ENCODE measurements at places on chromosomes 7 and 10.
A peak's percentile ranks its signal among the peaks of the same experiment; 100 is the strongest.

- no peaks in the 10 kb centered on the region for H3K27me3 ChIP-seq
- no peak overlapping the region for H3K4me3 ChIP-seq
- H3K4me1 ChIP-seq, result no peaks in the 10 kb centered on the region
- H3K27ac ChIP-seq, result no peak overlapping the region
- H3K36me3 ChIP-seq, result no peaks in the 10 kb centered on the region
- no peak for DNase-seq
Measured at GRCh38 chr10:13847201-13847631, 260.5 kb downstream of the PRPF18 start.

DNA sequence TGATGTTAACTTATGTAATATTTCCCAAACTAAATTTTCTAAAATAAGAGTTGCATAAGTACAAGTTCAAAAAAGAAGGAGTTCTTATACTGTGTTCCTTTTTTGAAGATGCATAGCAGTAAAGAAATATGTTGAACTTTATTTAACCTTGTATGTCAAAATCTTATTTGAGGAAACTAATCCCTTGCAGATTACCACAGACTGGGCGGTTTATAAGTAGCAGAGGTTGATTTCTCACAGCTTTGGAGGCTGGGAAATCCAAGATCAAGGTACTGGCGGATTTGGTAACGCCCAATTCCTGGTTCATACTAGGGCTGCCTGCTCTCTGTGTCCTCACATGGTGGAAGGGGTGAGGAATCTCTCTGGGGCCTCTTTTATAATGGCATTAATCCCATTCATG lies 68.5 kb downstream of the GNAT3 start:
- H3K27me3 ChIP-seq, result no peaks in the 10 kb centered on the region
- no peak overlapping the region for H3K4me3 ChIP-seq
- no peak overlapping the region for H3K27ac ChIP-seq
- H3K4me1 ChIP-seq, result no peaks in the 10 kb centered on the region
- H3K36me3 ChIP-seq, result no peaks in the 10 kb centered on the region
- no peak for DNase-seq

- H3K27ac ChIP-seq, result no peak overlapping the region
- DNase-seq, result no peak
- no peaks in the 10 kb centered on the region for H3K27me3 ChIP-seq
Measured at GRCh38 chr10:47164126-47164799, 135.7 kb upstream of the GDF10 start.

DNA sequence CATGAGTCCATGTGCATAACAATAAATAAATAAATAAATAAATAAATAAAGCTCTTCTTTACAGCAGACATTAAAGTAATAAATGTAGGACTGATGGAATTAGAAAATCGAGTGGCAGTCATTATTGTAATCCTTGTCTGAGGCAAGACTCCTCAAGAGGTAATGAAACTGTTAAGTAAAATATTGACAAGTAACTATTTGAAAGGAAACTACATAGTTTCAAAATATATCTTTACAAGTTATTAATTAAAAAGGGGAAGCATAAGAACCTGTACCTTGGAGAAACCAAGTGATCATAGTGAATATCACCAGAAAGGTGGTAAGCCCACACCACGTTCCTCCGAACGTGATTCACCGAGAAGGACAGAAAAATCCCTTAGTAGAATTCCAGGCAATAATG lies 285.6 kb upstream of the SORCS1 start:
- no peak overlapping the region for H3K27ac ChIP-seq
- no peaks in the 10 kb centered on the region for H3K36me3 ChIP-seq
- no peaks in the 10 kb centered on the region for H3K27me3 ChIP-seq
- no peaks in the 10 kb centered on the region for H3K4me1 ChIP-seq
- H3K4me3 ChIP-seq, result no peak overlapping the region
- DNase-seq, result no peak

DNA sequence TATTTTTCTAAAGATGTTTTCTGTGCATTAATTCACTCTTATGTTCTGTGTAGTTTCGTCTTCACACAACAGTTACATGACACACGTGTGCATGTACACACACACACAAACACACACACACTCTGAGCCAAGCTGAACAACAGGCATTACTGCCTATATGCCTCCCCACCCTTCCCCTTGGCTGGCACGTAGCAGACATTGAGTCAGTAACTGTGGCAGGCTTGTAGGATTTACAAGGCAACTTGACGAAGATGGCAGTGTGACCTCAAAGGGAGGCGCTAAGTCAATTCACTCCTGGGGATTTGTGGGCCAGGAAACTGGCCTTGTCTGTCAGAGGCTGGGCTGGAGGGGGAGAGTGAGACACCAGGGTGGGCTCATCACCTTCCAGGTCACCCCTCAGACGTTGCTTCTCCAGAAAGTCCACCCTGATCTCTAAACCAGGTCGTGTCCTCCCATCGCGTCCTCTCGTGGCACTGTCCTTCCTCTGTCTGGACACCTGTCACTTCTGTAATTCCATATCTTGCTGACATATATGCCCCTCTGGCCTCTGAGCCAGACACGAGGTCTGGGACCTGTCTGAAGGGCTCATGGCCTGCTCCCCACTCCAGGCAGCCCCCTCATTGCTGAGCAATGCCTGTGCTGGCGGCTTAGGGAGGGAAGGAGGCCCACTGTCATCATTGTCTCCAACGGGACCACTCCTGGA lies 41.1 kb upstream of the INPP5A start:
- H3K4me1 ChIP-seq, result peaks cover 15% of the 10 kb centered on the region
- peak; percentile 15 for DNase-seq
- no peaks in the 10 kb centered on the region for H3K27me3 ChIP-seq
- H3K36me3 ChIP-seq, result no peaks in the 10 kb centered on the region

DNA sequence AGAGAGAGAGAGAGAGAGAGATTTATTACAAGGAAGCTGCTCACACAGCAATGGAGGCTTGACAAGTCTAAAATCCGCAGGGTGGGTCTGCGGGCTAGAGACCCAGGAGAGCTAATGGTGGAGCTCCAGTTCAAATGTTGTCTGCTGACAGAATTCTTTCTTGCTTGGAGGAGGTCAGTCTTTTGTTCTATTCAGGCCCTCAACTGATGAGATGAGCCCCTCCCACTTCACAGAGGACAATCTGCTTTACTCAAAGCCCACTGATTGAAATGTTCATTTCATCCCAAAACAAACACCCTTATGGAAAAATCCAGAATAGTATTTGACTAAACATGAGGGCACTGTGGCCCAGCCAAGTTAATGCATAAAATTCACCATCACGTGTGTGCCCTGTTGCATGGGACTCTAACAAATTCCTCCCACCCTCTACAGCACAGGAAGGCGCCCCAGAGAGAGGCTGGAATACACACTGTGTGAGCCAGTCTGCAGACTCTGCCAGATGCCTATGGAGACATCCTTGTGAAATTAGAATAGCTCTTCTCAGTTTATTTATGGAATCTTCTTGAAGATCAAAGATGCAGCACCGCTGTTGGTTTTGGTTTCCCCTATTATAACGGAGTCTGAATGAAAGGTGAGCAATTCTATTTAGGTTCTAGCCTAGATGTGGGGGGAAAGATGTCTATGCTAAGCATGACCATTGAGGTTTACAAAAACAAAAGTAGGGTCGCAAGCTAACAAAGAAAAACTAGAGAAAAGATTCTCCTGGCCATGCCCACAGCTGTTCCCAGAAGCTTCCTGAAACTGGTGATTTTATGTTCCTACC lies 123.0 kb upstream of the SFMBT2 start:
- H3K4me3 ChIP-seq, result no peak overlapping the region
- H3K4me1 ChIP-seq, result no peaks in the 10 kb centered on the region
- H3K27ac ChIP-seq, result no peak overlapping the region

DNA sequence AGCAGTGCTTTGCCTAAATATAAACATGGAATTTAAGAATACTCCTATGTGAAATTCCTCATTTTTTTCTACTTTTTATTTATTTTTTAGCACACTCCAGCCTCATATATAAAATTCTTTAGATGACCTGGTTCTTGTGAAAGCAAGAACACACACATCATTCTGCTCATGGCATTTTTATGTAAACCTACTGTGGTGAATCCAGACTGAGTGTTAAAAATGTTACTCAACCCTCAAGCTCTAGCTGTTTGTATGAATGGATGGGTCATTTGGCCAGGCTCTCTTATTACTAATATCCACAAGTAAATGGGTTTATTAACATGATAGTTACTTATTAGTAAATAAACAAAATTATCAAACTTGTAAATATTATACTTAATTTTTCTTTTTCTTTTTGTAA lies 551.7 kb upstream of the LRRN3 start:
- no peaks in the 10 kb centered on the region for H3K27me3 ChIP-seq
- no peak overlapping the region for H3K27ac ChIP-seq
- DNase-seq, result no peak
- H3K4me1 ChIP-seq, result no peaks in the 10 kb centered on the region

DNA sequence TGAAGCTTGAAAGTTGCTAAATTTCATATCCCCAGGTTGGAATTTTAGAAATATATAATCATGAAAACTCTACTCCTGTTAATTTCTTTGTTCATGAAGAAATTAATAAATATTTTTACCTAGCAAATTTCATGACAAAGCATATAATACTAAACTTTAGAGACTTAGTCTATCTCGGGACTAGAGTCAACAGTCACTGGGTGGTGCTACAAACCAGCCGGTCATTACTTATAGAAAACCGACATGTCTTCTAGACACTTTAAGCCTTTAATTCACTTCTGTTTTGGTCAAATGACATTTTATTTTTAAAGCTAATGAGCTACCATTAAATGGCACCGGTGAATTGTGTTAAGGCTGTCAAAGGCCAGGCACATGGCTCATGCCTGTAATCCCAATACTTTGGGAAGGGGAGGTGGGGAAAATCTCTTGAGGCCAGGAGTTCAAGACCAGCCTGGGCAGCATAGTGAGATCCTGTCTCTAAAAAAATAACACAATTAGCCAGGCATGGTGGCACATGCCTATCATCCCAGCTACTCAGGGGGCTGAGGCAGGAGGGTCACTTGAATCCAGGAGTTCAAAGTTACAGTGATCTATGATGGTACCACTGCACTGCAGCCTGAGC lies 270.1 kb downstream of the CACNA2D1 start:
- no peak for DNase-seq
- H3K4me1 ChIP-seq, result no peaks in the 10 kb centered on the region
- H3K36me3 ChIP-seq, result no peaks in the 10 kb centered on the region
- H3K4me3 ChIP-seq, result no peak overlapping the region
- no peaks in the 10 kb centered on the region for H3K27me3 ChIP-seq

GRCh38 chr7:100891568-100892247 lies 2.2 kb upstream of the UFSP1 start:
- H3K4me3 ChIP-seq, result no peak overlapping the region
- DNase-seq, result no peak

DNA sequence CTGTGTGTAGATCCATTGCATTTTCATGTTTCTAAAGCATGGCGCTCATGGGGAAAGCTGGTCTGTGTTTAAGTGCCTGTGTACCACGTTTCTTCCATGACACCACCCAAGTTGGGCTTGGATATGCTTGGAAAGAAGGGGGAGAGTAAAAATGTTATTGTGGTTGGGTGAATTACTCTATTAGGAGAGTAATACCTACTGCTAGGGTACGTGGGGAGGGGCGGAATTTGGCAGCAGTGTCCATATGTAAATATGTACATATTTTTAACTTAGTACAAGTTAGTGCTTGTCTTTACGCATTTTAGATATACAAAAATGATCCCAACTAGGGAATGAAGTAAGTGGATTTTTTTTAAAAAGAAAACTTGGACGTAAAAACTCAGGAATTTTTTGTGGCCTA lies 42.9 kb upstream of the SAMD8 start:
- H3K27ac ChIP-seq, result no peak overlapping the region
- no peak for DNase-seq
- H3K27me3 ChIP-seq, result no peaks in the 10 kb centered on the region
- H3K4me1 ChIP-seq, result peaks cover 5% of the 10 kb centered on the region
- no peak overlapping the region for H3K4me3 ChIP-seq
- no peaks in the 10 kb centered on the region for H3K36me3 ChIP-seq

GRCh38 chr10:4059471-4060138 lies 274.6 kb upstream of the KLF6 start:
- no peaks in the 10 kb centered on the region for H3K36me3 ChIP-seq
- no peaks in the 10 kb centered on the region for H3K27me3 ChIP-seq
- H3K4me3 ChIP-seq, result no peak overlapping the region
- DNase-seq, result no peak

- no peaks in the 10 kb centered on the region for H3K27me3 ChIP-seq
- no peaks in the 10 kb centered on the region for H3K36me3 ChIP-seq
- H3K4me3 ChIP-seq, result no peak overlapping the region
- DNase-seq, result no peak
Measured at GRCh38 chr7:69882269-69882668, 284.0 kb downstream of the AUTS2 start.

GRCh38 chr7:150356265-150356897 lies 12.2 kb upstream of the REPIN1 start:
- no peak overlapping the region for H3K4me3 ChIP-seq
- H3K27ac ChIP-seq, result no peak overlapping the region

DNA sequence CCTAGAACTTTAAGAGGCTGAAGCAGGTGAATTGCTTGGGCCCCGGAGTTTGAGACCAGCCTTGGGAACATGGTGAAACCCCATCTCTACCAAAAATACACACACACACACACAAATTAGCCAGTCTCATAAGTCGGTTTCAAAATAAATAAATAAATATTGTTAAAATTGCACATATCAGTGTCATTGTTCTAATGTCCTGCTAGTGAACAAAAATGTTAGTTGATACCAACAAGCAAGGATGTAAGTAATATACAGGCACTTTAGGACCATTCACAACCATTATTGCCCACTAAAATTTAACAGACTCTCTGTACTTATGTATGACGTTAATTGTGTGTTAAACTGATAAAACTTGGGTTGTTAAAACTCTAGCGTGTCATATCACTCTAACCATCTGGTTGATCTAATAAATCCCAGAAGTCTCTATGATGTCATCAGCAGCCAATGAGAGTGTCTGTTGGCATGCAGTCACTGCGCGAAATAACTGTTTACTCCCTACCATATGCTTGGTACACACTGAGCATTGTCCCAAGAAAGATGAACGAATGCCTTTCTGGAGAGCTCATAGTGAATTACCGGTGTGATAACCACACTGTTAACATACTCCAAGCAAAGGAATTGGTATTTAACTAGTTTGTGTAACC lies 30.4 kb upstream of the OTUD1 start:
- no peaks in the 10 kb centered on the region for H3K36me3 ChIP-seq
- no peaks in the 10 kb centered on the region for H3K27me3 ChIP-seq

- H3K4me1 ChIP-seq, result no peaks in the 10 kb centered on the region
- peak overlapping the region; percentile 67 for H3K27ac ChIP-seq
- no peaks in the 10 kb centered on the region for H3K36me3 ChIP-seq
- H3K4me3 ChIP-seq, result no peak overlapping the region
- DNase-seq, result peak; percentile 70
Measured at GRCh38 chr7:3861941-3862340, 560.9 kb downstream of the SDK1 start.

- H3K27ac ChIP-seq, result no peak overlapping the region
- H3K36me3 ChIP-seq, result no peaks in the 10 kb centered on the region
- H3K27me3 ChIP-seq, result no peaks in the 10 kb centered on the region
- no peak overlapping the region for H3K4me3 ChIP-seq
- no peaks in the 10 kb centered on the region for H3K4me1 ChIP-seq
Measured at GRCh38 chr10:101745074-101745696, 30.7 kb downstream of the FGF8 start.

Measured in uterus (tissue), 4 donors.